Foreskin keratinocyte (primary cell): ENCODE measurements at places on chromosomes 5 and 9. TPM values are rescaled to one million over a fixed set of nuclear protein-coding genes. Genes with fewer than 3 reads are reported as not detected.

The IL5 gene
- not detected in 2 replicates for total RNA-seq

The EIF4E1B gene
- not detected in 2 replicates for total RNA-seq

The FNBP1 gene
- 12.4 TPM in 2 replicates for total RNA-seq

The PDZD2 gene
- total RNA-seq: 13.1 and 14.5 TPM in 2 replicates

The ALDOB gene
- not detected in 2 replicates for total RNA-seq

The FST gene
- 307 and 529 TPM in 2 replicates for total RNA-seq

The SPATA31E1 gene
- total RNA-seq: not detected in 2 replicates

The POU5F2 gene
- total RNA-seq: 0.07 and 0.14 TPM in 2 replicates

GRCh38 chr5:109533751-109534272, 124.0 kb upstream of the PJA2 start:
- no peak for DNase-seq

GRCh38 chr5:133840168-133840567, 128.3 kb downstream of the C5orf15 start:
- no peak for DNase-seq

- peak; percentile 76 for DNase-seq
Observed at GRCh38 chr5:10528056-10528816, 35.6 kb upstream of the ANKRD33B start.

DNA sequence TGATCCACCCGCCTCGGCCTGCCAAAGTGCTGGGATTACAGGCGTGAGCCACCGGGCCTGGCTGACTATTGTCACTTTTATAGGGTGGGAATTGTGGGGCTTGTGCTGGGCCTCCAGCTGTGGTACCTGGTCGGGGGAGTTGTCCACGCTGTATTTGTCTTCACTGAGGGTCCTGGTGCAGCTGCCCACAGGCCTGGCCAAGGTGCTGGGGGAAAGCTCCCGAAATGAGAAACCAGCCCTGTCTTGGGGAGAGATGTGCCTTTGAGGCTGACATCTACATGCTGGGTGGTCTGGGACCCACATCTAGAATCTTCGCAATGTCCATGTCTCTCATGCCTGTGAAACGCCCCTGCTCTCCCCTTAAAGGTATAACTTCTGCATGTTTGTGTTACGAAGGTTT, 2.6 kb downstream of the EXOC3 start:
- DNase-seq: no peak

GRCh38 chr5:98513380-98513779, 260.1 kb upstream of the RGMB start:
- no peak for DNase-seq

- no peak for DNase-seq
Observed at GRCh38 chr5:57447658-57448057, 35.0 kb downstream of the ACTBL2 start.

DNA sequence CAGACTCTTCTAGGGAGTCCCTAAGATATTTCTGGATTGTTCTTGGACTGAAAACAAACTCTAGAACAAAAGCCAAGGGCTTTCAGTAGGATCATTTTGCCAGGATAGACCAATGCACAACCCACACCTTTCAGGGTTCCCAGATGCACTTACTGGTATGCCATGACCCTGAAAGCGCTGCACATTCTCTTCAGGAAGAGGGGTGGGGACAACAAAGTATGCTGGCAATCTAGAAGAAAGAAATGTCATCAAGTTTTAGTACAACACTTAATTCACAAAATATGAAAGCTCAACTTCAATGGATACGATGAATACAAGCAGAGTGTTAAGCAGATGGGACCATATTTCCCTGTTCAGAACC, 57.2 kb downstream of the MTMR12 start:
- no peak for DNase-seq

- peak; percentile 72 for DNase-seq
Observed at GRCh38 chr5:139104577-139105276, 93.4 kb downstream of the SIL1 start.

DNA sequence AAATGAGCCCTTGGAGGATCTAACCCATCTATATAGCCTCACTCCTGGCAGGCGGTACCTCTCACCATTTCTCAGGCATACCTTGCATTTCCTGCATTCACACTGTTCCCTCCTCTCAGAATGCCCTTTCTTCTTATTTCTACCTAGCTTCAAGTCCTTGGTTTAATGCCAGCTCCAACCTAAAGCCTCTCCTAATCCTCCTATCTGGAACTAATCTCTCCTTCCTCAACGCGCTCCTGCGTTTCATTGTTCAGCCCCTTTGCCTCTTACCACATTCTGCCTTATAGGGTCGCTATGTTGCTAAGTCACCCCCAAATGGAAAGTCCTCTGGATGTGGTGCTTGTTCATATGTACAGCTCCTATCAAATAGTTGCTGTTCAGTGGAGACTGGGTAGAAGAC, 288.5 kb upstream of the TUT7 start:
- no peak for DNase-seq

DNA sequence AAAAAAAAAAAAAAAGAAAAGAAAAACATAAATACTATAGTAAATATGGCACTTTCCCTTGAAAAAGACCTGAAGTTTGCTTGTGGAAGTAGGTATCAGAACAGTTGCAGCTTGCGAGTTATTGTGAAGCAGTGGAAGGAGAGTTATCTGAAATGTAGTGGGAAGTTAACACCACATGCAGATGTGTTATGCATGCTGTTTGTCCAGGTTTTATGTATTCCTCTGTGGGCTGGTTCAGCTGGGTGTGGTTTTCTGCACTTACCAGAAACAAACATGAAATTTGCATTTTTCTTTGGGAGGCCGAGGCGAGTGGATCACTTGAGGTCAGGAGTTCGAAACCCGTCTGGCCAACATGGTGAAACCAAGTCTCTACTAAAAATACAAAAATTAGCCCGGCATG, 42.1 kb upstream of the CTNNA1 start:
- no peak for DNase-seq
